Stimulated activated CD4-positive, alpha-beta T cell treated with anti-CD3 and anti-CD28 coated beads, TNF-alpha, amount 100 ng/mL, for 1 hour (primary cell): ENCODE measurements at places on chromosomes 12 and 14.

DNA sequence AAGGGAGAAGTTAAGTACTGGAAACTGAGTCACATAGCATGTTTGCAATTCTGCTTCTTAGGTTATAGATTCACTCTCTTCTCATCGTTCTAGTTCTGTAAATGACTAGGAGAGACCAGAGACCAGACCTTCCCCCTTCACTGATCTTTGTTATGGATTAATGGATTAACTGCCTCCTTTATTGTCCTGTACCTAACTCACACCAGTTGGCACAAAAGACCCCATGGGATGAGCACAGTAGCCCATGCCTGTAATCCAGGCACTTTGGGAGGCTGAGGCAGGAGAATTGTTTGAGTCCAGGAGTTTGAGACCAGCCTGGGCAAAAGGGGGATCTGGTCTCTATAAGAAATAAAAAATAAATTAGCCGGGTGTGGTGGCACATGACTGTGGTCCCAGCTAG is 20.8 kb downstream of the BCAT1 start:
- no peak for DNase-seq

DNA sequence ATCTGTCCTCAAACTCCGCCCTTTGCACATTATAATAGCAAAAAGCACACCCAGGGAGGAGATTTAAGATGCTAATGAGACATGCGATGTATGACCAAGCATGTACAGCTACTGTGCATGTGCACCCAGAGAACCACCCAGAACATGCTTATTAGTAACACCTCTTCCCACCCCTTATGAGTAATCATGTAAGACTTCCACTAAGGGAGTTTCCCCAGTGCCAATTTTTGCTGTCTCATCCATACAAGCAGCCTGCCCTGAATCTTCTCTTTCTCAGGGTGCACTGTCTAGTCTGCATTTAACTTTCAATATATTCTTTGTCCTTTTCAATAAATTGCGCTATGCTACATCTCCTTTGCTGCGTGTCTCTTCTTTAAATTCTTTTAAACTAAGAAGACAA is 830.0 kb upstream of the NOVA1 start:
- DNase-seq: no peak

- DNase-seq: no peak
Observed at GRCh38 chr12:25959071-25959961, 834 bp downstream of the RASSF8 start.

GRCh38 chr12:123427036-123427769 is 9.3 kb downstream of the RILPL2 start:
- DNase-seq: no peak

DNA sequence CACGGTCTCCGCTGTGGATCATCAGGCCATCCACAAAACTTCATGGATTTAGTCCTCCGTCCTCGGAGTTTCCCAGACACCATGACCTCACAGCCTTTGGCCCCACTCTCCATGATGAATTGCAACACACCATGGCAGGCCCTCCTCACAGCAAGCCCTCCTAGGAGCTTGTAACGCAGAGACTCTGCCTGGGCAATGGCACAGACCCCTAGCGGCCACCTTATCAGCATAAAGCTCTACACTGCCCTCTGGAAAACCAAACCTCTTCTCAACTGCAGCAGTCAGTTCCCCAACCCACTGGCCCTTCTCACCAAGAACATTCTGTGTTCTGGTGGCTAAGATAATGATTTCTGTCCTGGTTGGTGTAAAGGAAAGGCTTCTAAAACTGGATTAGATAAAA is 238.4 kb upstream of the USP15 start:
- DNase-seq: no peak

GRCh38 chr12:54558311-54558710 is 8.9 kb downstream of the PDE1B start:
- DNase-seq: no peak

- DNase-seq: no peak
Observed at GRCh38 chr14:22251090-22251489, 337.9 kb downstream of the DAD1 start.

- DNase-seq: no peak
Observed at GRCh38 chr12:82461393-82461792, 103.1 kb downstream of the METTL25 start.

- no peak for DNase-seq
Observed at GRCh38 chr14:89926694-89927093, 27.8 kb downstream of the EFCAB11 start.

DNA sequence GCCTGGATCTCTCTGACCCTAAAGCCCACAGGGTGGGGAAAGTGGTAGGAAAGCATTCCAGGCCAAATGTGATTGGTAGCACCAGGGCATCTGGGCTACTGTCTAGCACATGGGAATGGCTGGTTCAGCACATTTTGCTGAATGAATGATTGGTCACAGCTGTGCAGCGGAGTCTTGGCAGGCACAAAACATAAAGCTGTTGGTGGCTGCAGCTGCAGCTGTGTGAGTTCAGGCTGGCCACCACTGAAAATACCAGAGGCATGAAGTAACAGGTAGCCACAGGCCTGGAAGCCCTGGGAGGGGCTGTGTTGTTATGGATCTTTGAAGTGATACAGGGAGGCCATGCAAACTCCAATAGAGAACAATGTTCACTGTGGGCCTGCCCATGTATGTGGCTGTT is 72.7 kb downstream of the MYRFL start:
- no peak for DNase-seq

DNA sequence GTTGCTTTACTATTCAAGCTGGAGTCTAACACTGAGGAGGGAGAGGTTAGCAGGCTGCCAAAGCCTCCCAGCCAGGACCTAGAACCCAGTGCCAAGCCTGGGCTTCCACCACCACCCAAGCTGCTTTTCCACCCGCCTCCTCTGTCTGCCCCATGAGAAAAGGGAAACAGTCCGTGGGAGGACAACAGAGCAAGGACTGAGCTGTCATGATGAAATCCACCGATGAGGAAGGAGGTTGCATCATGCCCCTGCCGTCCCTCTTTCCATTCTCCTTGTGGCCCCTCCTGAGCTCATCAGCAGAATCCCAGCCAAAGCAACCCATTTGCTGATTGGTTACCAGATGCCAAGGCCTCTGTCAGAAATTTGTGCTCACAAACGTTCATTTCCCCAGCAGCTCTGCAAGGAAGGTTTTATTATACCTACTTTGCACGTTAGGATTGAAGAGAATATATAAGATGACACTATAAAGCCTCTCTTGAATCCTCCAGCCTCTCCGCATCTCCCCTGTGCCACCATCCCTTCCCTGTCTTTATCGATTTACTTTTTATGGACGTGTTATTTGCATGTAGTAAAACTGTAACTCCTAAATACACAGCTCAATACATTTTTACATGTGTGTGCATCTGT is 6.3 kb upstream of the SERPINA1 start:
- no peak for DNase-seq

DNA sequence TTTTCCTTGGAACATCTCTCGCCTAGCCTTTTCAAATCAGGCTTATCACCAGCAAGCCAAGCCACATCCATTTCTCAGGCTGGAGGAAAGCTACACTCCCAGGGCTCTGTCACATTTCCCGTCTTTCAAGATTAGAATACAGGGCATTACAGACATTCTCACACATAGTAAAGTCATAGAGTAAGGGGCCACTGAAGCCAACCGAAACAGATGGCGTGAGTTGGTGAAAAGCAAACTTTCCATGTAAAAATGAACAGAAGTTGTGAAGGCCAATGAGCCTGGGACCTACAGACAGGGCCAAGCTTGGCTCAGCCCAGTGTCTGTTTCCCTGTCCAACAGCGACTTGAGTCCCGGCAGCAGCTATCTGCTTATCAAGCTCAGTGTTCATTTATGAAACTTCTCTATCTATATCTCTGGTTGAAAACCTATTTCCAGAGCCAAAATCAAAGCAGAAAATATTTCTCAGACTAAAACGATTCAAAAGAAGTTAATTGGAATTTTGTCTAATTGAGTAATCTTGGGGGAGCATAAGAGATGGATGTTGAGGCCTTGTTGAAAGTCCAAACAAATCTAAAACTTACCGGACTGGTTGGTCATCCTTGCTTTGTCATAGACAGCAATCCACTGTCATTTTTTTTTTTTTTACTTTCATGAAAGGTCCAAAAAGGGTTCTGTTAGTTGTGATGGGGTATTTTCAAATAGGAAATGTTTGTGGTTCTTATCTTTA is 105.6 kb downstream of the DAAM1 start:
- DNase-seq: no peak

GRCh38 chr14:69992564-69992963 is 113.3 kb downstream of the SMOC1 start:
- DNase-seq: no peak

DNA sequence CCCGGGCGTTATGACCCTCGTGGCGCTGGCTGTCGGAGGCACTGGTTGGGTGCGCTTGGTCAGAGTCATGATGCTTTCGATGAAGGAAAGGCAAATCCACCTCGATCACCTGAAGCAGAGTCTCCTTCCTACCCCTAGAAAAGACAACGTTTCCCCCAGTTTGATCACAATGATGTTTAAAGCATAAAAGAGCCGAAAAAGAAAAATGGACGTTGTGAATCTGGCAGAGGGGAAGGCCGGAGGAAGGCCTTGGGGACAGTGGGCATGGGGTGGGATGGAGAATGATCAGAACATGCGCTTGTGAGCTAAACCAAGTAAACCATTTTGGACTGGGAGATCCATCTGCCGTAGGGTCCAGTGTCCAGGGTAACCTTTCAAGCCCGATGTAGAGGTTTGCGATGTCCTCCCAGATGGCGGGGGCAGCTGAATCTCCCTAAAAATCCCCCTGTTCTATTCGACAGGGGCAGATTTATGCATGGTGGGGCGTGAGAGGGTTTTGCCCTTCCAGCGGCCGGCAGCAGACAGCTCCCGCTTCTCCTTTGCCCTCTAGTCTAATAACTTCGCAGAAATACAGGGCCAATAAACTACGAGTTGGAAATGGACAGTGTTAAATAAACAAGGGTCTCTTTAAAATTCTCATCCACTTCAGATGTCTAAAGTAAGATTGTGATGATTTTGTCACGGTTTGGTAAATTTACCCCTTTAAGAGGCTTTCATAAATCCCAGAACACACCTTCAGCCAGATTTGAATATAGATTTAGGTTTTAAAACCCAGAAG is 2.3 kb upstream of the OTX2 start:
- DNase-seq: no peak

DNA sequence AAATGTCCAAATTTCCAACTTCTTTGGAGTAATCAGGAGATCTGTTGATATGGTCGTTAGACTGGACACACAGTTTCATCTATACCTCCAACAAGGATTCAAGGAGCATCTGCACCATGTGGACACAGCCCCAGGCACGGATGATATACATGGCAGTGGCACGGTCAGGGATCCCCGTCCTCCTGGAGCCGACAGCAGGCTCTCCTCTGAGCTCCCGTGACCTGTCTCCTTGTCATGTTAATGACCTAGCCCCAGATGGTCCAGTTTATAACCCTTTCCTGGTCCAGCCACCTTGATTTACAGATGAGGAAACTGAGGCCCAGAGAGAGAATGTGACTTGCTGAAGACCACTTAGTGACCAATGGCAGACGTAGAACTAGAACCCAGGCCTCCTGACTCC is 16.5 kb upstream of the SERPINA4 start:
- no peak for DNase-seq

GRCh38 chr12:57840726-57841125 is 5.8 kb downstream of the CTDSP2 start:
- no peak for DNase-seq

- no peak for DNase-seq
Observed at GRCh38 chr12:107372229-107372658, 278.9 kb upstream of the CRY1 start.

DNA sequence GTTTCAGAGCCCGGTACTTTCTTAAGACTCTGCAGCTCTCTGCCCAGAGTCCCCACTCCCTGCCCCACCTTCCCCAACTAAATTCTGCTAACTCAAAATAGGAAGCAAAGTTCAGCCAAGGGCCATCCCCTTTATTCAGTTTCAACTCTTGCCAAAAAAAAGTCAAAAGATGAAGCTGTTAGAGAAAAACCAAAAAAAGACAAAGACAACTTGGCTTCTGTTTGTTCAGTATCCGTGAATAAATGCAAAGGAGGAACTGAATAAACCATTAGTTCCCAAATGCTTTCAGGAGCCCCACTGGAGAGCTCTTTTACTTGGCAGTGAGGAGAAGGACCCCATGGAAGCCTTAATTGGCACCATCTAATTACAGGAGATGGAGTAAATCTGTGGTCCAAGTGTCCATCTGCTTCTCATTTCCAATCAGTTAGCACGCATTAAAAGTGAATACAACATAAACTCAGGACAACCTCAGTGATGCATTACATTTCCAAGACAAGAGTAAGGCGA is 155.4 kb upstream of the GZMB start:
- DNase-seq: no peak

DNA sequence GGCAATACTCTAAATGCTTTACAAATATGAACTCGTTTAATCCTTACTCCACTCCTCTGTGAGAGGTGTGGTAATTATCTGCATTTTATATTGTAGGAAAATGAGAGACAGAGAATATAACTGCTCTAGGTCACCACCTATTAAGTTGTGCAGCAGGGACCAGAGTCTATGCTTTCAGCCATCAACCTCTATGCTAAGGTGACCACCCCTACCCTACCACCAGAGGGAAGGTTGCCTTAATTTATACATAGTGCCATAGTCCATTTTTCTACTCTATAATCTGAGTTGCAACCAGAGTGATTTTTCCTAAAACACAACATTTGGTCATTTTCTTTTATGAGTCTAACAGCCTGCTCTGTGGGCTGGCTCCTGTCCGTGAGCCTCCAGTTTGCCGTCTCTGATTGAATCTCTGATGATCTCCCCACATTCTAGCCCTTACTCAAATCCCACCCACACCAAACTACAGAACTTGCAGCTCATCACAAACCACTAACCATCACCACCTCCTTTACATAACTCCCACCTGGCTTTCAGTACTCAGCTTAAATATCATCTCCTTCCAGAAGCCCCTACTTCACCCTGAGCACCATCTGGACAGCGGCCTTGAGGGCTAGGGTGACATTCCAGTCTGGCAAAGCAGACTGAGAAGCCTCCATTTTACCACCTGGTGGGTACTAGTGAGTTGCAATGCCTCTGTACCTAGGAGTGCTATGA is 126.6 kb downstream of the PPM1H start:
- DNase-seq: no peak

DNA sequence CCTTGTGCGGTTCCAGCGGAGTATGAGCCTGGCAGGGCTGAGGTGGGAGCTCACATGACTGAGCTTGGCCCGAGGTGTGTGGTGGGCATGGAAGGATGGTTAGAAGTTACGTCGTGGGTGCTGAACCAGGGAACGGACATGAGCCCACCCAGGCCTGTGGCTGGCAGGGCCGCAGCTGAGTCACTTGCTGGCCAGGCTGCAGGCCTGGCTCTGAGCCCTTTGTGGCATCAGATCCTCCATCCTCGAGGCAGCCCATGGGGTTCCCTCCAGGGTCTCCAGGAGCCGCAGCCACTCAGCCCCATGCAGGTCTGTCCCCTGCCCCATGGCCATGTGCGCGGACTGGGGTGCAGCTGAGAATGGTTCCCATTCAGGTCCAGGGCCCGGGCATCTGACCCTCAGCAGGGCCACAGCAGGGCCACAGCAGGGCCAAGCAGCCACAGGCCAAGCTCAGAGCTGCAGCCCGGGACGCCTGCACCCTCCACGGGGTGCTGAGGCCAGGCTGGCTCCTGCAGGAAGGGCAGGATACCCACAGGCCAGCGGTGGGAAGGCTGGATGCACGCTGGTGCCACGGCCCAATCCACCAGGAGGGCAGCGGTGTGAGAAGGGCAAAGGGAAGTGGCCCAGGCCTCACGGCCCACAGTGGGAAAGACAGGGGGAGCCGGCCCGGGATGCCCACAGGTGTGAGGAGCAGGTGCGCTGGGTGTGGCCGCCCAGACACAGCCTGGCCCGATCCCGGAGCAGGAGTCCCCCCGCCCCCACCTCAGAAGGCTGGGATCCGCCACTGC is 26.3 kb upstream of the ULK1 start:
- no peak for DNase-seq
